HAP-1 (cell line): ENCODE measurements at places on chromosomes 1 and 21.

DNA sequence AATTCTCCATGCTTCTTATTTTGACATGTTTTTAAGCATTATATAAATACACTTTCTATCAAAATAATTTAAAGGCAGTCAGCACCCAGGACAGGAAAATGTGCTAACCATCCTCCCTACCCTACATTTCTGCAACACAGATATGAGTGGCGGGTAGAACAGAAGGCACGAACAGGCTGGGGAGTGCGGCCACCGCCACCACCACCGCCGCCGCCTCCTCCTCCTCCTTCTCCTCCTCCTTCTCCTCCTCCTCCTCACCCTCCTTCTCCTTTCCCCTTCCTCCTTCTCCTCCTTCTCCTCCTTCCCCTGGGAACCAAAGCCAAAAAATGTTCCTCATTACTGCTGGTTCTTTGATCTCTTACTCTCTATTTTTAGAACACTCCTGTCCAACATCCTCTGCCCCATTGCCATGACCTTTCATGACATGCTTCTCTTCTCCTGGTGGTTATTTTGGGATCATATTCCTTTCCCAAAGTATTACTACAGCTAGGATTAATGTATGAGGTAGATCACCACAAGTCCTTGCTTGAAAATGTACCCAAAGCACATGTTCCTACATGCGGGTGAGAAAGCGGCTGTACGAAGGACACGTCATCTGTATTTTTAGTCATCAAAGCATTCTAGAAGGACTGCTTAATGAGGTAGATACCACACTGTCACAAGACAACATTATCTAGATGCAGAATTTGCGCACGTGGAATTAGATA, 24.5 kb upstream of the CCN1 start:
- no peak for DNase-seq

GRCh38 chr21:40505681-40506080, 341.3 kb downstream of the DSCAM start:
- DNase-seq, result no peak

DNA sequence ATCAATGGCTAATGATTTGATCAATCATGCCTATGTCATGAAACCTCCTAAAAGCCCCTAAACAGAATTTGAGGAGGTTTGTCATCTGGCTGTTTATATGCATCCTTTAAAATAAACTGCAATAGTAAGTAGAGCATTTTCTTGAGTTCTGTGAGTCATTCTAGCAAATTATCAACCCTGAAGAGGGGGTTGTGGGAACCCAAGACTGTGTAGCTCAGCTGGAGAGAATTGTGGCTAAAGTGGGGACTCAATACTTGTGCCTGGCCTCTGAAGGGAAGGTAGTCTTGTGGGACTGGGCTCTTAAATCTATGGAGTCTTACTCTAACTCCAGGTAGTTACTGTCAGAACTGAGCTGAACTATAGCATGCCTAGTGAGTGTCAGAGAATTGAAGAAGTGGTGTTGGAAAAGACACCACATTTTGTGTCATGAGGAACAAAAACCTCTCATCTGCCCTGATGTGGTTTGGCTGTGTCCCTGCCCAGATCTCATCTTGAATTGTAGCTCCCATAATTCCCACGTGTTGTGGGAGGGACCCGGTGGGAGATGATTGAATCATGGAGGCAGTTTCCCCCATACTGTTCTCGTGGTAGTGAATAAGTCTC, 402.4 kb downstream of the USH2A start:
- no peak for DNase-seq

DNA sequence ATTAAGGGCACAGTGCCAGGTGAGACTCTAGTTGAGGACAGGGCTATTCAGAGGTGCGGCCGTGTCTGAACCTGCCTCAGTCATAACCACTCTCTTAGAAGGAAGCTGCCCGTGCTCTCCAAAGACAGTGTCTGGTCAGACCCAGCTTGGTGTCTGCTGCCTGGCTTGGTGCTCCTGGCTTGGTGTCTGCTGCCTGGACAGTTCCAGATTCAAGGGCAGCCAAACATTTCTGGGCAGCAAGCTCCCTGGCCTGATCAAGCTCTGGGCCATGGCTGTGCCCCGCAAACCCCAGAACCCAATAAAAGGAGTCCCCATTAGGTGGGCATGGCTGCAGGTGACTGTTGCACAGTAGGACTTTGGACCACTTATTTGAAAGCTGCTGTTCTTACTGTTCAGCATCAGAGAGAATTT, 27.7 kb downstream of the NEK2 start:
- no peak for DNase-seq

DNA sequence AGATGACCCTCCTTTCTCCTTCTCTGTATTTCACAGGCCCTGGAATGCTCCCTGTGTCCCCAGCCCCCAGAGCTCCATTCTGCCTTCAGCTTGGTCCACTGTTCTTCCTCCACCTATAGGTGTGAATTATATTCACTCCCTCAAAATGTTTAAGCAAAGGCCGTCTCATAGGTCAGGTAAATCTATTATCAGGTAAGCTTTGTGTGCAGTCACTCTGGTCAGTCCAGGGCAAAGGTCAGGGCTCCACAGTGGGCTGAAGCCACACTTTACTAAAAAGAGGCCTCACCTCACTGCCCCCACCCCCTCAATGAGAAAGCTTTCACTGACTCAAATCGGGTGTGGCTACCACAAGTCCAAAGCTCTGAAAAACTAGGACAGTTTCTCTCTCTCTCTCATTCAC, 65.9 kb downstream of the DNTTIP2 start:
- no peak for DNase-seq
